Left renal cortex interstitium (tissue), 4 donors: ENCODE measurements at places on chromosomes 13 and 19.

- no peak for DNase-seq
Measured at GRCh38 chr13:46906405-46906804, 9.6 kb upstream of the HTR2A start.

GRCh38 chr19:2799273-2800020 is 14.1 kb downstream of the THOP1 start:
- DNase-seq: no peak

DNA sequence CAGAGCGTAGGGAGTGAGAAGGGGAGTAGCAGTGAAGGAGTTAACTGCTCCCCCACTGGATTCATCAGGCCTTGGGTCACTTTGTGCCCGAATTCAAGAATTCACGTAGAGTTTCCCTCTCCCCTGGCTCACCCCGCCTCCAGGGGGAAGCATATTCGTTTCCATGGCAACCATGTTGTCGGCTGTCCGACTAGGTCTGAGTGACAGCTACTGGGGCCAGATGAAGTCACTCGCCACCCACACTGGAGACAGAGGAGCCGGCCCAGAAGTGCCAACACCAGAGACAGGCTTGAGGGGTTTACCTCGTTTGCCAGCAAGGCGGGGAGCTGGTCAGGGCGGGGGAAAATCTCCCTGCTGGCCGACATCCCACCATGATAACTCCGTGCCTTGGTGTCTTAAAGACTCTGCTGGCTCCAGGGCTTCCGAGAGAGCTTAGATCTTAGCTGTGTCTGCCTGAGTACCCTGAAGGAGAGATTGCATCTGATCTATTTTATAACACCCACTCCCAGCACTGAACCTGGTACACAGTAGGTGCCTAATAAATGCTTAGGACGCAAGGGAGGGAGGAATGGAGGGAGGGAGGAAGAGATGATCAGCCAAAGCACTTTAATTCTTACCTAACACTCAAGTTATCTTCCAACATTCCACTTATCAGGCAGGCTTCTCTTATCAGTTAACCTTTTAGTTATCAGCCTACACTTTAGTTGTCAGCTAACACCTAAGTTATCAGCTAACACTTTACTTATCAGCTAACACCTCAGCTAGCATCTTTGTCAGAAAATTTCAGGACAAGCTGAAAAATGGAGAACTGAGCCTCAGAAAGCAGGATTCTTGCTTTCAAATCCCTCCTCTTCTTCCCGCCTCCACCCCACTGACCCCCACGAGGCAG is 57.2 kb upstream of the ZNRF4 start:
- no peak for DNase-seq

DNA sequence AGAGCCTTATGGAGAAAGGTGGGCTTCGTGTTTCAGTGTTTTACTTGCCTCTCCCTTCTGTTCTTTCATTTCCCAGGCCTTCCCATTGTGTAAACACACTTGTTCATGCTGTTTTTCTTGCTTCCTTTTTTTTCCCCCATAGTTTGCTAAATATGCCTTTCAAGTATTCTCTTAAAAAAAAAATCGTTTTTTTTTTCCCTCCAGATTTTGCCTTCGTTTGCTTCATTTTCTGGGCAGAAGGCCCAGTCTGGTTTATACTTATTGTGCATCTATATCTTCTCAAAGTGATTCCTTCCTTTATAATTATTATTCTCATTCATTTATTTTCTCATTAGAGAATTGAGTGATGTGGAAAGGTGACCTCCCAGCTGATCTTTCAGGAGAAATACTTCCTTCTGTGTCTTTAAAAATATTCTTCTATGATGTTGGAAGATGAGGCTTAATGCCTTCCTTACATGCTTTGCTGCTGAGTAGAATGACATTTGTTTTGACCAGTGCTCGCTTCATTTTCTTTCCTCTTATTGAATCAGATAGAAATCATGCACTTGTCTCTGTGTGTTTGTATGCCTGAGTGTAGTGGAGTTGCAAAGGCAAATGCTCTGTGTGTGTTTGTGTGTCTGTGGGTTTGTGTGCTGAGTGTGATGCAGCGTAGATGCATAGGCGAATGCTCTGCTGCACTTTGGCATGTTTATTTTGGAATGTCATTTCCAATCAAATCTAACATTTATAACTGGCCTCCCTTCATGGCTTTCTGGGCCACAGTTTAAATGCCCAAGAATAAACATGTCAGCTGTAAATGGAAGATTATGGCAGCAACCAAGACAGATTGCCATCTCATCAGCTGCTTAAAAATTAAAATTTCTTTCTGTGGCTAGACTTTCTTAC is 591.4 kb downstream of the FGF9 start:
- no peak for DNase-seq

GRCh38 chr13:110109140-110109783 is 197.7 kb downstream of the COL4A1 start:
- DNase-seq: no peak

GRCh38 chr13:38395497-38395788 is 45.8 kb downstream of the UFM1 start:
- DNase-seq: no peak

GRCh38 chr13:80086304-80086721 is 254.6 kb downstream of the SPRY2 start:
- no peak for DNase-seq

DNA sequence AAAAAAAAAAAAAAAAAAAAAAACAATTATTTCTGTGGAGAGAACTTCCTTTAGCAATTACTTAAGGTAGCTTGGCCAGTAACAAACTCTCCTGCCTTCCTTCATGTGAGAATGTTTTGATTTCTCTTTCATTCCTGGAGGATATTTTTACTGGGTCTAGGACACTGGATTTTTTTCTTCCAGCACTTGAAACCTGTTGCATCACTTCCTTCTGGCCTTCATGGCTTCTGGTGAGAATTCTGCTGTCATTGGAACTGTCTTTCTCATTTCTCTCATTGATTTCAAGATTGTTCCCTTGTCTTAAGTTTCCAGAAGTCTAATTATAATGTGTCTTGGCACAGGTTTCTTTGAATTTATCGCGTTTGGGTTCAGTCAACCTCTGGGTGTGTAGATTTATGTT is 19.3 kb upstream of the RAB20 start:
- DNase-seq: no peak

GRCh38 chr19:41411968-41412265 is 14.3 kb downstream of the BCKDHA start:
- DNase-seq: no peak

- DNase-seq: no peak
Measured at GRCh38 chr13:94974015-94974951, 261.9 kb upstream of the SOX21 start.

- no peak for DNase-seq
Measured at GRCh38 chr13:100517728-100518127, 70.9 kb downstream of the GGACT start.

DNA sequence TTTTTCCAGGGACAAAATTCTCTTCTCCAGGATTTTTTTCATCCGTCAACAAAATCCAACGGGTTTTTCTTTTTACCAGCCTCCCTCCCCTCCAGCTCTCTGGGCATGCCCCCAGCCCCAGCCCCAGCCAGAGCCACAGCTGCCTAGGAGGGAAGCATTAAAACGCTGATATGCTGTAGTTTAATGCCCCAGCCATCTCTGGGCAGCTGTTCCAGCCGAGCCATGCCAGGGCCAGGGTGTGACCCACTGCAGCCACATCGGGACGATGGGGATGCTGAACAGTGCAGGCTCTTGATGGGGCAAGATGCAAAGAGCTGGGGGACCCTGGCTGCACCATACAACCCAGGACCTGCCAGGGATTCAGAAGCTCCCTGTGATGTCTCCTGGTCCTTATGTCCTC is 32.1 kb downstream of the TSHZ3 start:
- no peak for DNase-seq

DNA sequence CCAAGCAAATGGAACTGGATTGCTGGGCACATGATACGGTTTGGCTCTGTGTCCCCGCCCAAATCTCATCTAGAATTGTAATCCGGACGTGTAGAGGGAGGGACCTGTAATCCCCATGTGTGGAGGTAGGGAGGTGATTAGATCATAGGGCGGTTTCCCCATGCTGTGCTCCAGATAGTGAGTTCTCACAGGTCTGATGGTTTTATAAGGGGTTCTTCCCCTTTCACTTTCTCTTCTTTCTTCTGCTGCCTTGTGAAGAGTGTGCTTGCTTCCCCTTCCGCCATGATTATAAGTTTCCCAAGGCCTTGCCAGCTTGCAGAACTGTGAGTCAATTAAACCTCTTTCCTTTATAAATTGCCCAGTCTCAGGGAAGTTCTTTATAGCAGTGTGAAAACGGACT is 32.6 kb upstream of the MTIF3 start:
- no peak for DNase-seq

DNA sequence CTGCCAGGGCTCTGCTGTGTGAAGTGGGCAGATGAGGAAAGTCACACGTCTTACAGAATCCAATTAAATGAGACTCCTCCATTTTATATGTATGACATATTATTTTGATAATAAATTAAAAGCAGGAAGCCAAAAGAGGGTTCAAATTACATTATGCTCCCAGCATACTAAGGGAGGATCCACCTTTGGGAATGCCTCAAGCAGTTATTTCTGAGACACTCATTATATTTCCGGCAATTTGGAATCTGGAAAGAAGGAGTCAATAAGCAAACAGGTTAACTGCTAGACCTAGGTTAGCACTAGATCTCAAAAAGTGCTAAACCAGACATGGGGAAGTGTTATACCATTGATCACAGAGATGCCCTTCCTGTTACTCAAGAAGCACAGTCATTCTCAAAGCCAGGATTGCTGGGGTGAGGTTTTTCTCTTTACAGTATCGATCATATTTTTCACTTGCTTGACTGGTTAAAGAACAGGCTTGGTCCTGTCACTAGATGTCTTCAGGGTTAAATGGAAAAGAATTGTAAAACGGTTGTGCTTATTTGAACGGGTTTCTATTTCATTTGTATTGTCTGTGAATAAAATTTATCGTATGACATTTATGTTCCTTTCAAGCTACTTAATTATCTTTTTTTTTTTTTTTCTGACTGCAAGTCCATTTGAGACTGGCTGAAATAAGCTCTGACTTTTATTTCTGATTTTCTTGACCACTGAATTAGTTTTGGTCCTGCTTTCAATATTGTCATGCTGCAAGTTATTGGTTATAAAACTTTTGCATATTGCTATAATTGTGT is 523.2 kb downstream of the KLF12 start:
- DNase-seq: no peak

- DNase-seq: no peak
Measured at GRCh38 chr19:48424694-48425219, 21.0 kb upstream of the GRWD1 start.

DNA sequence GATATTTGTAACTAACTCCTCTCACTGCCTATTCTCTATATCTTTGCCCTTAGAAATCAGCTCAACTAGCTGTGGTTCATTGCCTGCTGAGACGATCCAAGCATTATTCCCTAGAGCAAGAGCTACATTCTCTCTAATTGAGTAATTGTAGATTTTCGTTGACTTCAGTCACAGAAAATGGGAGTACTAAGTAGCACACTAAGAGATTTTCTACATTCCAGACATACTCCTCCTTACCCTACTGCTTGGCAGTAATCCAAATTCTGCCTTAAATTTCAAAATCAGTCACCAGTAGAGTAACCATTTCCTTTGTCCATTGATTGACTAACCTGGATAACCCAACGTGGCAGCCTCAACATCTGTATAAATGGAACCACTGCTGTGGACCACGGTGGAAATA is 1786.8 kb downstream of the SLITRK5 start:
- no peak for DNase-seq

GRCh38 chr13:25980255-25980654 is 71.6 kb downstream of the SHISA2 start:
- DNase-seq: no peak

DNA sequence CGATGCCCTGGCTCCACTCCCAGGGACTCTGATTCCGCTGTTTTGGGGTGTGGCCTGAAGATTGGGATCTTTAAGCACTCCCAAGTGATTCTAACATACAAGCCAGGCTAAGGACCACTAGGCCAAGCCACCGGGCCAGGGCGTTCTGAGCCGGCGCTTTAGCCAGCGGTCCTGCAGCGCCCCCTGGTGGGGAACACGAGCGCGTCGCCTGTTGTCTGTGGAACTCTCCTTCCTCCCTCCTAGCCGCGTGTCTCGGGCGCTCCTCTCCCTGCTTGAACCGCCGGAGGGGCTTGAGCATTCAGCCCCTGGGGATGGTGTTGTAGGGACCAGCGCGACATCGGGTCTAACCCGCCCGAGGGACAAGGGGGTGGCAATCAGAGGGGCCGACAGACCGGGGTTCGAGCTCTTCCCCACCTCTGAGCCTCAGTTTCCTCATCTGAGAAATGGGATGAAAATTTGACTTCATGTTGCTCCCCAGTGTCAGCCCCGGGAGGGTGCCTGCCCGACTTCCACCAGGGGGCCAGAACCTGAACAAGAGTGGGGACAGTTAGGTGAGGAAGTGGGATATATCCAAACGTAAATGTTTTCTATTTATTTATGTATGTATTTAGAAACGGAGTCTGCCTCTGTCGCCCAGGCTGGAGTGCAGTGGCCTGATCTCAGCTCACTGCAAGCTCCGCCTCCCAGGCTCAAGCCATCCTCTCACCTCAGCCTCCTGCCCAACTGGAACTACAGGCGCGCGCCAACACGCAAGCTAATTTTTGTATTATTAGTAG is 18.0 kb upstream of the PNMA8B start:
- no peak for DNase-seq

DNA sequence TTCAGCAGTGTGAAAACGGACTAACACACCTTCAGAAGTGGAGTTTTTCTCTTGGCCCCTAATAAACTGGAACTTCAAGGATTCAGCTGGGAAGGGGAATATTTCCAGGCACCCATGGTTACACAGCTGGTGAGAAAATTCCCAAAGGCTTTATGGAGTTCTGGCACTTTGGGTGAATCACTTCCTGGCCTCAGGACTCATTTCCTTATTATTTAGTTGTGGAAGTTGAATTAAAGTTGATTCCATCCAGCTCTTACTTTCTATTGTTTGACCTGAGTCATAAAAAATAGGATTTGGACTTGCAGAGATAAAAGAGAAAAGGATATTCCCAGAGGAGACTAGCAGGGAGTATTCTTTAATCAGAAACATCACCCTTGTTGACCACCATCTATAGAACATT is 882.1 kb downstream of the UQCRFS1 start:
- no peak for DNase-seq

- DNase-seq: no peak
Measured at GRCh38 chr19:46411925-46412649, 1.3 kb downstream of the CCDC8 start.

DNA sequence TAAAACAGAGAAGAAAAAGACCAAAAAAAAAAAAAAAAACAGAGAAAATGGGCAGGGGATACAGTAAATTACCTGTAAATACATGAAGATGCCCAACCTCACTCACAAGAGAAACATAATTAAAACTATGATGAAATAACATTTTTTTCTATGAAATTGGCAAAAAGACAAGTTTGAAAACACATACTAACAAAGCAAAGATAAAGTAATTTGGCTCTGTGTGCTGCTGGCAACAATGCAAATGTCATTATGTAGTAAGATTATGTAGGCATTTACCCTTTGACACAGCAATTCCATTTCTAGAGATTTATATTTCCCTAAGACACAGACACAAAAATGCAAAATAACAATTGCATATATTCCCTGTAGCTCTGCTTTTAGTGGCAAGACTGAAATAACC is 20.2 kb downstream of the ZC3H13 start:
- DNase-seq: no peak

DNA sequence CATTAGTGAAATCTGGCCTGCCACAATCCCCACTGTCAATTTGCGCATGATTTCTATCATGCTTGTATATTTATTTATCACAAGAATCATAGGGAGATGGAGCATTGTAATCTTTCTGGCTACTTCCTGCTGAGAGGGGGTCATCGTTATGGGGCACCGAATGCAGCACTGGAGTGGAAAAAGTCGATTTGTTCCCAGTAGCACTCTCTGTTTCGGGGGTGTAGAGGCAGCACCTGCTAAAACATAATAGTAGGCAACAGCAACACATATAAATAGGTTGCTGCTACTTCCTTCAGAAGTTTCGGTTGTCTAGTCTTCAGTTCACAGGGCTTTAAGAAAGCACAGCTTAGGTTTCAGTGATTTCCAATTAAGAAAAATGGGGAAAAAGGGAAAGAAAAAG is 23.4 kb upstream of the CEACAM21 start:
- DNase-seq: no peak
